DMS 273 treated with DMSO at 0.1 percent for 48 hours (cell line): ENCODE measurements at places on chromosomes 11 and 22.

- no peak for DNase-seq
Measured at GRCh38 chr11:66492161-66492865, 12.1 kb downstream of the DPP3 start.

DNA sequence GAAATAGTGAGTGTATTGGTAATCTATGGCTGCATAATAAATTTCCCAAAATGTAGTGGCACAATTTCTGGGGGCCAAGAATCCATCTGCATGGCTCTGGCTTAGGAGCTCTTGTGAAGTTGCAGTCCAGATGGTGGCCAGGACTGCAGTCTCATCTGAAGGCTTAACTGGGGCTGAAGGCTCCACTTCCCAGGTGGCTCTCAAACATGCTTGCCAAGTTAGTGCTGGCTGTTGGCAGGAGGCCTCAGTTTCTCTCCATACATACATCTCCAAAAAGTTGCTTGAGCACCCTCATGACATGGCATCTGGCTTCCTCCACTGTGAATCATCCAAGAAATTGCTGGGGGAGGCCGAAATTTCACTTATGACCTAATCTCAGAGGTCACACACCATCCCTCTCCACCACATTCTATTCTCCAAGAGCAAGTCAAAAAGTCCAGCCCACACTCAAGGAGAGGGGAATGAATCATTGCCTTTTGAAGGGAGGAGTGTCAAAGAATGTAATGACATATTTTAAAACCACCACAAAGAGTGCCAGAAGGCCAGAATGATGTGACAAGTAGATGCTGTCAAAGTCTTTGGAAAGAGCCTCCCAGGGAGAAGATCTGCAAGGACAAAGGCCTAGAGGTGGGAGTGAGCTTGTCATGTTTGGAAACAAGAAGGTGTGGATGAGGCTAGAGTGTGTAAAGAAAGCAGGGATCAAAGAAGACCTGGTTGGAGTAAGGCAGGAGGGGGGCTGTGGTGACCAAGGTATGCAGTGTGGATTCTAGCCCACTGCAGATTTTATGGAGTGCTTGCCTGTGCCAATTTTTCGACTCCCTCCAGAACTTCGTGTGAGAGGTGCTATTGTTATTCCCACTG, 566.2 kb downstream of the MIAT start:
- no peak for DNase-seq

GRCh38 chr11:131533149-131533548, 162.7 kb downstream of the NTM start:
- no peak for DNase-seq

- no peak for DNase-seq
Measured at GRCh38 chr11:27912916-27913315, 195.0 kb downstream of the KIF18A start.

- DNase-seq, result no peak
Measured at GRCh38 chr11:6742260-6742659, 29.5 kb downstream of the OR2AG2 start.

DNA sequence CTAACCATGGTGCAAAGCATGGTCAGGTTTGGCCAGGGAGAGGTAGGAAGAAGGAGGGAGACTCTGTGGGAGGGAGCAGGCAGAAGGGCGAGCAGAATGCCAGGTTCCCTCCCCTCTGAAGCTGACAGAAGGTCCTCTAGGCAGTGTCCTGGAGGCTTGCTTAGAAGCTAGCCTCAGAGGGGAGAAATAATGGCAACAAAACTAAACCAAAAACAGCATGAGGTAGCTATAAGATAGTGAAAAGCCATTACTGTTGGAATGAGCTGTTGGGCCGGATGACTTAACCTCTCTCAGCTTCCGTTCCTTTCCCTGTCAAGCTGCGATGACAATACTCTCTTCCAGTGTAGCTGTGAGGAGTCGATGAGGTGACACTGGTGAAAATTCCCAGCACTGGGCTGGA, 36.6 kb downstream of the RASSF10 start:
- no peak for DNase-seq

- DNase-seq, result no peak
Measured at GRCh38 chr11:58061813-58062212, 31.1 kb downstream of the OR6Q1 start.

DNA sequence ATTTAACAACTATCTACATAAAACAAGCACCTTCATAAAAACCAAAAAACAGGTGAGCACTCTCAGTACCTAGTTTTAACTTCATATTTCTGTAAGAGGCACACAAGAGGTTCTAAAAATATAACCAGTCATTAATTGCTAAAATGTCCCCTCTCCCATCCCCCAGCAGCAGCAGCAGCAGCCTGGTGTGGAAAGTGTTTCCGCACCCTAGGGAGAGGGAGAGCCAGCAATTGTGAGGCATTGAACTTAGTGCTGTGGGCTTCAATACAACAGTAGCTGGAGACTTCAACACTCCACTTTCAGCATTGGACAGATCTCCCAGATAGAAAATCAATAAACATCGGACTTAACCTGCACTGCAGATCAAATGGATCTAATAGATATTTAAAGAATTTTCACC, 1158.5 kb downstream of the JRKL start:
- no peak for DNase-seq

DNA sequence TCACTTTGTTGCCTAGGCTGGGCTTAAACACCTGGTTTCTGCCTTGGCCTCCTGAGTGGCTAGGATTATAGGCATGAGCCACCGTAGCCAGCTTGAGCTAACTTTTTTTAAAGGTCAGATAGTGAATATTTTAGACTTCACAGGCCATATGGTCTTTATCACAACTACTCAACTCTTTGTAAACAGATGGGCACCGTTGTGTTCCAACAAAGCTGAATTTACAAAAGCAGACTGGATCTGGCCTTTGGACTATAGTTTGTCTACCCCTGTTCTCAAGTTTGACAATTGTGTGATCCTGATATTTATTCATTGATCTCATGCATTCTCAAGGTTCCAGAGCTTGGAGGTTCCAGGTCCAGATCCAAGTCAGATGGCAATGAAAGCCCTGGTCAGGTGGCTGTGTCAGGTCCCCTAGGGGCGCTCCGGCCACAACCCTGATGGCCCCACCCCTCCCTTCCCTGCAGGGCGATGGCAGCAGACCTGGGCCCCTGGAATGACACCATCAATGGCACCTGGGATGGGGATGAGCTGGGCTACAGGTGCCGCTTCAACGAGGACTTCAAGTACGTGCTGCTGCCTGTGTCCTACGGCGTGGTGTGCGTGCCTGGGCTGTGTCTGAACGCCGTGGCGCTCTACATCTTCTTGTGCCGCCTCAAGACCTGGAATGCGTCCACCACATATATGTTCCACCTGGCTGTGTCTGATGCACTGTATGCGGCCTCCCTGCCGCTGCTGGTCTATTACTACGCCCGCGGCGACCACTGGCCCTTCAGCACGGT, 15.8 kb downstream of the P2RY2 start:
- DNase-seq, result no peak

GRCh38 chr11:10459029-10459970, 4.2 kb downstream of the AMPD3 start:
- no peak for DNase-seq

DNA sequence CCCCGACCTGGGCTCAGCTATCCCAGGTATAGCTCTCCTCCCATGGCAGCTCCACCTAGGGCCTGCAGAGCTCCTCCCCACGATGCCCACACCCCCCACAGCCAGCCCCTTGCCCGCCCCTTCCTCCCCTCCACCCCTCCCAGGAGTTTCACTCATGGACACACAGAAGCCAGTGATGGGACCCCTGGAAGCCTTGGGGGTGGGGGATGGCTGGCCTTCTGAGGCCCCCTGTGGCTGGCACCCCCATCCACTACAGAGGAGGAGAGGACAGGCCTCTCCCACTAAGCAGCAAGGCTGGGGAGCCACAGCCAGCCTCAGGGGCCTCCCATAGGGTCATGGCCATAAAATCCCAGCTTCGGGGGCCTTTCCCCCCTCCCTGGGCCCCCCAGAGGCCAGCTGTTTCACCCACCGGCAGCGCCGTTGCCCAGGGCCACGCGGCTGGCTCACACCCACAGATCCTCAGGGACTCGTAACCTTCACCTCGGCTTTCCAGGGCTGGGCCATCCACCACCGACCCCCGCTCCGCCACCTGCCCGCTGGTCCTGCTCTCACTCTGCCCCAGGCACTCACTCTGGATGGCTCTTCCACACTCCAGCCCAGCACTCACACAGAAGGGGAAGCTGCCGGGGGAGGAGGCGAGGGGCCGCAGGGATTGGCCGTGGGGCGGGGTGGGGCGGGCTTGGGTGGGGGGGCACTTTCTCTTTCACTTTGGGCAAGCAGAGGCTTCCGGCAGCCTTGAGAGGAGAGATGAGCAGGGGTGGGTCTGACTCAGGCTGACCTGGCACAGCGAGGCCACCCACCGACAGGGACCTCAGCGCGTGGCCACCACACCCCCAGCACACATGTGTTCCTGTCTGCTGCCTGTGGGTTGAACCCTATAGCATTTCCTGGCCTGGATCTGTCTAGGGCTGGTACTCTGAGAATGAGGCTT, 2.2 kb downstream of the SLC25A22 start:
- peak; percentile 69 for DNase-seq

DNA sequence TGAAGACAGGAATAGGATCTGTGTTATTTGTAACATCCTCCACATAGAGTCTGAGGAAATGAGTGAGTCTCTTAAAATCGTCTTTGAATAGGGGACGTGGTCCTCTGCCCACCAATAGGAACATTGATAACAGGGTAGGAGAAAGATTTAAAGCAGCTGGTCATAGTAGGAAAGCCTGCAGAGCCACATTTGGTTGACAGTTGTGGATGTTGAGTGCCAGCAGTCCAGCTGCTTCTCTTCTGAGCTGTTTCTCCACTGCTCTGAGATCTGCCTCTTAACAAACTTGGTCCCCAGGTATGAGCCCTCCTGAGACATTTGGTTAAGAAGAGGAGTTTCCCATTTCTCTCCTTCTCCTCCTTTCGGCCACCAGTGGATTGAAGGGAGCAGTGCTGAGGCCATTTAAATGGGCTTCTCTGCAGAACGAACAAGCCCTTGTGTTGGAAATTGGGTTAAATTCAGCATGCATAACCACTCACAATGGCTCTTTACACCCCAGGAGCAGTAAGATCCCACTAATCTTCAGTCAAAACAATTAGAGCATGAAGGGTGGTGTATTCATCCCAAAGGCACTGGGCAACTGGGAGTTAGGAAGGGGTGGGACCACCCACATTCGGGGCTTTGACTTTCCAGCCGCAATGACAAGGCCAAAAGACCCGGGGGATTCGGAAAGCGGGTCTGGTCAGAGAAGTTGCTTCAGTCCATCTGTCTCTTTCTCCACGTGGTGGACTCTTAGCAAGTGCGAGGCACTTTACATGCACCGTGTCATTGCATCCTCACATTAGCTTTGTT, 32.3 kb downstream of the MIAT start:
- no peak for DNase-seq

- DNase-seq, result no peak
Measured at GRCh38 chr22:34534101-34534500, 531.9 kb upstream of the ISX start.

GRCh38 chr11:61061081-61061826, 41.0 kb upstream of the CD5 start:
- no peak for DNase-seq

- DNase-seq, result no peak
Measured at GRCh38 chr22:30969532-30970355, 679 bp downstream of the TUG1 start.

- no peak for DNase-seq
Measured at GRCh38 chr22:32571761-32572160, 97.2 kb downstream of the FBXO7 start.

DNA sequence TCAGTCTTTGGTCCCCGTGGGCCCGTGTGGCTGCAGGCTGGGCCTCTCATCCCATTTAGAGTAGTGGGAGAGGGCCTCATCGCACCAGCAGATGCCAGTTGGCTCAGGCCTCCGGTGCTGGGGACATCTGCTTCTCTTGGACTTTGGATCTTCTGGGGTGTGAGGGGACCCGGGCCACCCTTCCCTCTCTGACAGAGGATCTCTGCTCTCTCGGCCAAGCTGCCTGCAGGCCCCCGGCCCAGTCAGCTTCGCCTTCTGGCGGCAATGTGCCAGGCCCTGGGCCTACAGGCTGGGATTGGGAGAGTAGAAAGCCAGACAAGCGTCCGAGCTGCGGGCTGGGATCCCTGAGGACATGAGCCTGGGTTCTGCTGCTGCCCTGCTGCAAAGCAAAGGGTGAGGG, 15.0 kb upstream of the FGF3 start:
- DNase-seq, result no peak

- DNase-seq, result no peak
Measured at GRCh38 chr11:94043241-94043640, 22.1 kb downstream of the HEPHL1 start.

DNA sequence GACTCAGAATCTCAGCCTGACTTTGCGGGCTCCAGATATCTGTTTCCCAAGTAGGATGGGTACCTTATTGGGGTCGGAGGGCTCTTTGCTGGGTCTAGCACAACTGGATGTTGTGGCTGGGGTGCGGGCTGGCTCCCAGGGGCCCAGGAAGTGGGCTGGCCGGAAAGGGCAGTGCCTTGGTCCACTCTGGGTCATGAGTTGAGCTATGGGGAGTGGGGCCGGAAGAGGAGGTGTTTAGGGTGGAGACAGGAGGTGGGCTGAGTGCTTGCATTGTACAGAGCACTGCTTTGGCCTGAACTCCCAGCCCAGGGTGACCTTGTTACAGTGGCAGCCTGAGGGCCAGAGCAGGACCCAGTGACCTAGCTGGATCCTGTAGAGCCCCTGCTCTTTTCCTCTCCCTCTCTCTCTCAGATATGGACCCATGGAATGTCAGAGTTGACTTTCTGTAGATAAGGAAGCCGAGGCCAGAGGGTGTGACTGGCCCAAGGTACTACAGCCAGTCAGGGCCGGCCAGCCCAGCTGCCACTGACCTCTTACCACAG, 13.2 kb downstream of the PHLDB1 start:
- no peak for DNase-seq

DNA sequence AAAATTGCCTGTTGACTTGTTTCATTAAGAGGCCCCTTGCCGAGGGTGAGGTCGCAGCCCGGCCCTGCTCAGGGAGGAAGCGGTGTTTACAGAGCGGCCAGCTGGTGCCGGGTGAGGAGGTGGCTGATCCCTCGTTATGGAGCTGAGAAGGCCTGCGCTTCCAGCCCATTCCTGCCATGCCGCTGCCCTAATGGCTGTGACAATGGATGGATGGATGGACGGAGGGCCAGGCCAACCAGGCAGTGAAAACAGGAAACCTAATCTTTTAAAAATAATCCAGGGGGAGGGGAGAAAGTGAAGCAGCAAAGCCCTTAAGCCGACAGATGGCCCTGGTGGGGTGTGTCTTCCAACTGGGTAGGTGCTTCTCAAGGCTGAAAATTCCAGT, 38.5 kb downstream of the BCR start:
- DNase-seq, result peak; percentile 75

GRCh38 chr11:64451856-64452255, 92.9 kb downstream of the RPS6KA4 start:
- no peak for DNase-seq

- no peak for DNase-seq
Measured at GRCh38 chr11:69915501-69916250, 96.5 kb upstream of the FGF3 start.

GRCh38 chr11:4684631-4685285, 12.9 kb downstream of the OR51E2 start:
- no peak for DNase-seq

DNA sequence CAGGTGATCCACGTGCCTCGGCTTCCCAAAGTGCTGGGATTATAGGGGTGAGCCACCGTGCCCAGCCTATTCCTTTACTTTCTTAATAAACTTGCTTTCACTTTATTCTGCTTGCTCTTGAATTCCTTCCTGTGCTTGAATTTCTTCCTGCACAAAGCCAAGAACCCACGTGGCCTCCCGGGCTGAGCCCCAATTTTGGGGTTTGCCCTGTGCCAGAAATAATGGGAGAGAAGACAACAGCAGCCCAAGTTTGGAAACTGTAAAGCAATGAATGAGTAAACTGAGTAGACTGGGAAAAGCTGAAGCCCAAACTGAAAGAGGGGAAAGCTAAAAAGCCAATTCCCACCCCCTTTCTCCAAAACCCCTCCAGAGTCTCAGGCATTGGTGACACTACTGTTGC, 136.4 kb downstream of the NECTIN1 start:
- no peak for DNase-seq

GRCh38 chr11:128532016-128532571, 55.3 kb downstream of the ETS1 start:
- DNase-seq, result no peak
